ENCODE measurements at places on chromosomes 12 and 14.
A peak's percentile ranks its signal among the peaks of the same experiment; 100 is the strongest.

DNA sequence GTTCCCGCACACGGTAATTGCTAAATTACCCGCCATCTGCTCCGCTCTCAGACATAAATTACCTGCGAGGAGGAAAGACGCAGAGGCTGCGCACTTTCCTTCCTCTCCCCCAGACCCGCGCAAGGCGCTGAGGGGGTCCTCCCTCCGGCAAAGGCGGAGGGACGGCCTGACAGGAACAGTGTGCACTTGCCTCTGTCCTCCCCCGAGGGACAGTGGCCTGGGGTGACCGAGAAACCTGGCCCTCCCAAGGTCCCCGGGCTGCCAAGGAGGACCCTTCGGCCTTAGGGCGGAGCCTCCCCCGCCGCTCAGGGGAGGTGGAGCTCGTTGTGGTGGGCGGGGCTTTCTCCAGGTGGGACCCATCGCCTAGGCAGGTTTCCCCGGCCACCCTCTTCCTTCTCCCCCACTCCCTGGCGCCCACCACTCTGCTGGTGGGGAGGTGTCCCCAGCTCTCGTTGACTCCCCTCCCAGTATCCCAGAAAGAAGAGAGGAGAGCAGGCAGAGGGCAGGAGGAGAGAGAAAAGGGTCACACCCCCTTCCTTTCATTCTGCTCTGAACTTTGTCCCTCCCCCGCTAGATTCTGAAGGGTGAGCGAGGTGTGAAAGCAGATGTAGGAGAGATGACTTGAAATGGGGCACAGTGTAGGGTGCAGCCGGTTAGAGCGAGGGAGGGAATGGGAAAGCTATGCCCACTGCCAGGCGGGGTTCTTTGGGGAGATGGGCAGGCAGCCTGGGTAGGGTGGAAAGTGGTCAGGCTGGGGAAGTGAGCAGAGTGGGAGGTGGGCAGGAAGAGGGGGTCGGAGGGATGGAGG, 11.4 kb upstream of the CALCOCO1 start:
- DNase-seq: peak; percentile 80

DNA sequence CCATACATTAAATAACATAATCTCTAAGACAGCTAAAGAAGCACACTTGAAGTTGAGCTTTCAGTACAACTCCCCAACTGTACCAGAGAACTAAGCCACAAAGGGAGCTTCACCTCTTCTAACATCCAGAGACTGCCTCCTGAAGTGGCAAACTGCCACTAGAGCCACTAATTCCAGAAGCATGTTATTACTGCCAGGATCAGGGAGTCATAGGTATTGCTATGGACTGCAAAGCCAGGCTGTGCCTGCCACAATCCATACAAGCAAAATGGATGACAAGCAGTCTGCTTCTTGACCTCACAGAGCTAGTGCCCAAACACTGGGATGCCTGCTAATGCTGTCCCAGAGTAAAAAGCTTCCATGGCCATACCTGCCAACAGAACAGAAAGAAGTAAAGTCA, 160.1 kb downstream of the STXBP6 start:
- no peak for DNase-seq

DNA sequence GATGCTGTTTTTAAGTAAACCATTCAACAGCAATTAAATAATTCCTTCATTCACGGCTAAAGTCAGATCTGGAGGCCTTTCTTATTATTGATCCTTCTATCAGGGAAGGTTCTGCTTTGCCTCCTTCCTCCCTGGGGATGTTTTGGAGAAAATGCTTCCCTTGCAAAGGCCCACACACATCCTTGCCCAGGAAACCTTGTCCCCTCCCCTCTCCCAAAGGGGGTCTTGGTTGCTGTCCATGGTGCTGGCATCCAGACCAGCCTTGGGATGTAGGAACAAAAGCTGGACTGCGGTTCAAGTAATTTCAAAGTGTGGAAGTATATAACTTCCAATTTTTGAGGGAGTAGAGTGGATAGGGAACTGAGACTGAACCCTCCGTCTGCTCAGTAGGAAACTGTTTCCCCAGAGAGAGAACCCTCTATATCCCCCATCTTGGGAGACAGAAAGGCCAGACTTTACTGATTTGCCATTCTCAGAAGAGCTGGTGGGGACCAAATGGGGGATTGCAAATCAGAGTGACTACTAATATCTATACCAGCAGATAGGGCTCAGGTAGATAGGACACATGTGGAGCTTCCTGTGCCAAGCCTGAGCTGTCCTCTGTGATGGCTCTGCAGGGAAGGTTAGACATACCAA, 5.6 kb downstream of the MARCHF9 start:
- DNase-seq: no peak

DNA sequence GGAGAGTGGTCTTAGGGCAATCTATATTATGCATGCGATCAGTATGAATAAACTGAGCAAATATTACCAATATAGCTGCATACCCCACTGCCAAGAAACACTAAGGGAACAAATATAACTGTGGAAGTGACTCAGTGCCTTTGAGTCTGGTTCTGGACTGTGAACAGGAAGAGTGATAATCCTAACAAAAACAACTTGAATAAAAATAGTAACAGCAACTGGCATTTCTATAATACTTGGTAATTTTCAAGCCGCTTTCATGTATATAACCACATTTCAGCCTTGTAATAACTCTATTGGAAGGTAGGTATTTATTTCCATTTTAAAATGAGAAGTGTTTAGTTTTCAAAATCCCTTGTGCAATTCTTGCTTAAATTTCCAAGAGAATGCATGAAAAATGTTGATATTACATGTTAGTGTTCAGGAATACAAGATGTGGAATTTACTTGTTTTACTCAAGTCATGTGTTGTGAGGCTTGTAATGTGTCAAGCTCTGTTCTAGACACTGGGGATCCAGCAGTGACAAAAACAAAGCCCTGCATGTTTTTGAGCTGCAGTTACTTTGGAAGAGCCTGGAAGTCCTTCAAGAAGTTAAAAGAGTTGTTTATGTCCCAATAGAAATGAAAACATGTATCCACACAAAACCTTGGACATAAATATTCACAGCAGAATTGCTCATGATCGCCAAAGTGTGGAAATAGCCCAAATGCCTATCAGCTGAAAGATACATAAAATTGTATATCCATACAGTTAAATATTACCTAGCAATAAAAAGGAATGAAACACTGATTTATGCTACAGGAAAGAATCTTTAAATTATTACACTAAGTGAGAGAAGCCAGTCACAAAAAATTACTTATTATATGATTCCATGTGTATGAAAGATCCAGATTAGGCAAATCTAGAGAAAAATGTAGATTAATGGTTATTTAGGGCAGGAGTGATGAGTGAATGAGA, 338.1 kb upstream of the TMEM132C start:
- no peak for DNase-seq

DNA sequence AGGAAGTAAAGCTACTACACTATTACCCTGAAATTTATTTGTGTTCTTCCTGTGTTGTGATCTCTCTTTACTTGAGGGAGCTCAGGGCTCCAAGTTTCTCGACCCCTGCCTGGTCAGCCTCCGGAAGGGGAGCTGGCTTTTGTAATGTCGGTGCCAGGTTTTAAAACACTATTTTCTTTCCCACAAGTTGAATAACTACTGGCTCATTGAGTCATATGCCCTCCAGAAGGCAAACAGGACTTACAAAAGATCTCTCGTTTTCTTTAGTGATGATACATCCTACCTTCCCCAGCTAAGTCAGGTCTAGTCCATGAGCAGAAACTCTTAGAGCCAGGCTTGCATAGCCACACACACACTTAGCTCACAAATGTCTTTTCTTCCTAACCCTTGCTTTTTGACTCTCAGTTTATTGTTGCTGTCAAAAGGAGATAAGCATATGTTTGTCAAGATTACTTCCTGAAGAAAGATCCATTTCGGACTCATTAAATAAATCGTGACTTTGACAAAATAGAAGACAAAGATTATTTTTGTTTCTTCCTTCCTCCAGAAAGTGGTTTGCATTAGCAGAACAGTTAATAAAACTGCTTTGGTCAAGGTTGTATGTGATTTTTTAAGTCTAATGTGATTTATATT, 209.8 kb upstream of the FLRT2 start:
- DNase-seq: no peak

DNA sequence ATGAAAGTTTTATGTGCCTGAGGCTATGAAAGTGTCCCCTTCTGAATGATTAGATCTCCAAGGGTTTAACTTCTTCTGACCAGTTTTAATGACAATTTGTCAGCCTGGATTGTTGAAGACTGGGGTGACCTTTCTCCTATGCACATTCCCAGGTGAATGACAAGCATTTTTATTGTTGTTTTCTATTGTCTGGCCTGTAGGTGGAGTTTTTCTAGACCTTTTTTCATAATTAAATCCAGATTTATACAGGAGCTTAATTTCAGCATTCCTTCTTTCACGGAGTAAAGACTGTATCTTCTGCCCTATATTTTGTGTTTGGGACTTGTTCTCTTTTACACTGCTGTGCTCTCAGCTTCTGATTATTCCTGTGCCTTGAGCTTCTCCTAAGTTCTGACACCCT, 125.0 kb upstream of the FAR2 start:
- no peak for DNase-seq

DNA sequence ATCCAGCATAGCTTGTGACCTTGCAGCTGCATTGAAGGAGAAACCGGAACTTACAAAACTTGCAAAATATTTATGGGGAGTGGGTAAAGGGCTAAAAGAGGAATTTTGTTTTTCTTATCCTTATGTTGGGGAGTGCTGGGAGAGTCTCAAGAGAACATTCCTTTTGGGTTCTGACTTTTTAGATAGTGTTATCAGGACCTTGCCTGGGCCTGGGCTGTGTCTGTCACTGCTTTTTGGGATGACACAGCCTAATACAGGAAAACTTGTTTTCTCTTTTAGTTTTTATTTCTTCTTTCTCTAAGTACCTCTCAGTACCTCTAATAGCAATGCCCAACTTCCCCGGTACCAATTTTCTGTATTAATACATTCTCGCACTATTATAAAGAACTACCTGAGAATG, 850.6 kb downstream of the RPS29 start:
- DNase-seq: no peak

DNA sequence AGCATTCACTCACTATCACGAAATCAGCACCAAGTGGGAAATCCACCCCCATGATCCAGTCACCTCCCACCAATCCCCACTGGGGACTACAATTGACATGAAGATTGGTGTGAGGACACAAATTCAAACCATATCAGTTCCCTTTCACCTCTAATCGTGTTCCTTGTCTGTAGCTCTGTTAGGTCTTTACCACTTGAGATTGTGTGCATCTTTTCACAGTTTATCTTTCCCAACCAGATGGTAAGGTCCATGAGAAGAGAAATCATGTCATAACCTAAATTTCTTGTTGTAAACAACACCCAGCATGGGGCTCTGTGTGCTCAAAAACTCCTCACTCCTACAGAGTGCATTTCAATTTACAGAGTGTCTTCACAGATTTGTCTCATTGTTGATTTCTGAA, 27.1 kb upstream of the PCED1B start:
- DNase-seq: no peak

DNA sequence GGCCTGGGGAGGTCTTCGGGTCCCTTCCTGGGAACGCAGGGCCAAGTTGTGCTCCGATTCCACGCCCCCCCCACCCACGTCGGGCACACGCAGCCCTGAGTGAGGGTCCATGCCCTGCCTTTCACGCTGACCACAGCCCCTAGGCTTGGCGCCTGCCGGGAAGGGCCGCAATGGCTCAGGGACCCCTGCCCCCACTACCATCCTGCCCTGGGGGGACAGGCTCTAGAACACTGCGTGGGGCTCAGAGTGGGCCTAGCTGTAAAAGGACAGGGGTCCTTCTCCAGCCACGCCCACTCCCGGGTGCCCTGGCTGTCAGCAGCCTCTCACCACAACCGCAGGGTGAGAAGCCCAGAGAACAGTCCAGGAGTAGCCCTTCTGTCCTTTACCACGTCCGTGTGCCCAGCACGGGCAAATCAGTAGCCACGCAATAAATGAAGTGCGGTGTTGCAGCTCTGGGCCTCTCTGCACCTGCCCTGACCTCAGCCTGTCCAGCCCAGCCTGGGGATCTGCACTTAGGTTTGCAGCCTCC, 9.4 kb upstream of the GPR68 start:
- peak; percentile 40 for DNase-seq

DNA sequence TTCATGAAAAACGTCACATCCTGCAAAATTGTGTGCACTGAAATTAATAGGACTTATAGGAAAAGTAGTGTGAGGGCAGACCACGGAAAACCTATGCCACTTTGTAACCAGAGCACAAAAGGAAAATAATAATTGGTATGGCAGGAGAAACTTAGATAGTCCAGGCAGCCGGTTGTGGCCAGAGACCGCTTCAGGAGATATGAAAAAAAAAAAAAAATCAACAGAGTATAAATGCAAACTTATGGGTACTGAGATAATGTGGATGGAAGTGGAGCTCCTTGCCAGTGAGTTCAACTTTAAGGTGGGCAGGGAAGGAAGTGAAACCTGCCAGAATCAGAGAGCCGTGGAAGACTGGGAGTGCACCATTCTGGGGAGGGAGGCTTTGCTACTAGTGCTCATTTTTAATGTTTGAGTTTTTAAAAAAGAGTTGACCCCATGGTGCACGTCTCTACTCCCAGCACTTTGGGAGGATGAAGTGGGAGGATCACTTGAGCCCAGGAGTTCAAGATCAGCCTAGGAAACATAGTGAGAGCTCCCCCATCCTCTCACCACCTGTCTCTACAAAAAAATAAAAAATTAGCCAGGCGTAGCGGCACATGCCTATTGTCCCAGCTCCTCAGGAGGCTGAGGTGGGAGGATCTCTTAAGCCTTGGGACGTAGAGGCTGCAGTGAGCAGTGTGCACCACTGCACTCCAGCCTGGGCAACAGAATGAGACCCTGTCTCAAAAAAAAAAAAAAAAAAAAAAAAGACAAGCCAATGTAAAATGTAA, 34.3 kb upstream of the METAP2 start:
- no peak for DNase-seq

GRCh38 chr14:93914278-93914677, 12.9 kb upstream of the FAM181A start:
- DNase-seq: no peak

- no peak for DNase-seq
These were observed 462 bp downstream of the SRP54 start for GRCh38 chr14:34983148-34983760.

- DNase-seq: no peak
These were observed 51.8 kb upstream of the MMP17 start for GRCh38 chr12:131776237-131776889.

DNA sequence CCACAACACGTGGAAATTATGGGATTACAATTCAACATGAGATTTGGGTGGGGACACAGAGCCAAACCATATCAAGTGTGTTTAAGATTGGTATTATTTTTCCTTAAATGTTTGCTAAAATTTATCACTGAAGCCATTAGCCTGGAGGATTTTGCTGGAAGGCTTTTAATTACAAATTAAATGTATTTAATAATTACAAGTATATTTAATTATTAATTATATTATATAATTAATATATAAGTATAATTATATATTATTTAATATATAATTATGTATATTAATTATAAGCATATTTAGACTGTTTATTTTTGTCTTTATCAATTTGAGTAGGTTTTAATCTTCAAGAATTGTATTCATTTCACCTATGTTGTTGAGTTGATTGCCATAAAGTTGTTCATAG, 427.4 kb upstream of the FLRT2 start:
- DNase-seq: no peak

DNA sequence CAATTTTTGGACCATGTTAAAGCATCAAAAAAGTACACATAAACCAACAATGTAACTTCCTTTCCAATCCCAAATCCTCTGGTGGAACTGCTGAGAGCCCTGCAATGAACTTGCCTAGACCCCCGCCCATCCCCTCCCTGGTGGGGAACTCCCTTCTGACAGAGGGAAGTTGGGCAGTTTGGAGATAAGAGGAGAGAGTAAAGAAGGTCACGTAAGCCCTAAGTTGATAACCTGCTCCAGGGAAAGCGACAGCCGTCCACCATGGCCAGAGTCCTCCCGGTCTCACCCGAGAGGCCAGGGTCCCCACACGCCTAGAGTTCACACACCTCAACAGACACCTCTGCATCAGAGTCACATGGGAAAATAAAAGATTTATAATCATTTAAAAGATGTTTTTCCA, 138.7 kb downstream of the EGLN3 start:
- DNase-seq: no peak

GRCh38 chr12:8698879-8699278, 1.1 kb downstream of the RIMKLB start:
- no peak for DNase-seq

Measured in NCI-H69 (cell line).